GM12891 (cell line): ENCODE measurements at places on chromosomes 2 and 18.
A peak's percentile ranks its signal among the peaks of the same experiment; 100 is the strongest.

DNA sequence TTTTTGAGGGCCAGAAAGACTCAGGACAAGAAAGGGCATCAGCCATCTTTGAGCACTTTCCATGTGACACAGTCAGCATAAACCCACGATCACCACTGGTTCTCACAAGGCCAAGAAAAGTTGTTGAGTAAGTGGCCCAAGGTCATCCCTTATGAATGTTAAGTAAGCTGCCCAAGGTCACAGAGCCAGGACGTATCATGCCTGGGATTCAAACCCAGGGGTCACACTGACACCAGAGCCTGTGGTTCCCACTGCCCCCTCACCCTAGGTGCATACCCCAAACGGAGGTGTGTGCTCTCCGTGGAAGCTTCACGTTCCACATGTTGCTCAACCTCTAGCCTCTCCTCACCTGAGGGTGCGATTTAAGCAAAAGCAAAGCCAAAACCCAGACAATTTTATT lies 2.3 kb upstream of the CTIF start:
- DNase-seq = no peak

GRCh38 chr2:128524183-128524582 lies 205.5 kb upstream of the HS6ST1 start:
- no peak for DNase-seq

- no peak for DNase-seq
Observed at GRCh38 chr2:205352593-205352992, 329.7 kb upstream of the NRP2 start.

GRCh38 chr2:158432117-158432516 lies 24.4 kb downstream of the CCDC148 start:
- no peak for DNase-seq

DNA sequence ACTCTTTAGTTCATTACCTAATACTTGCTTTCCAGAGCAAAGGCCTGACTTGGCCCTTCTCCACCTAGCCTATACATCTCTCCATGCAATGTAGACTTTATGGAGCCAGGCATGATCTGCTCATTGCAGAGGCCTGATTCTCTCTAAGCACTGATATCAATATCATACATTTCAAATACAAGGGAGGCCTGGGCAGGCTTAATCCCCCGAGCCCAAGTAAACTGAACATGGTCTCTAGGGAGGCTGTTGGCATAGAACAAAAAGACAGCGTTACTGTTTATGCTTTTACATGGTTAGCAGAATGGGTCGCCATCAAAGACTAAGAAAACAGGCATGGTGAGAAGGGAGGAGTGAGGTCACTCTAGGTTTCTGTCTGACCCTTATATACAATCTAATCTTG lies 695.1 kb downstream of the ZEB2 start:
- DNase-seq = no peak

DNA sequence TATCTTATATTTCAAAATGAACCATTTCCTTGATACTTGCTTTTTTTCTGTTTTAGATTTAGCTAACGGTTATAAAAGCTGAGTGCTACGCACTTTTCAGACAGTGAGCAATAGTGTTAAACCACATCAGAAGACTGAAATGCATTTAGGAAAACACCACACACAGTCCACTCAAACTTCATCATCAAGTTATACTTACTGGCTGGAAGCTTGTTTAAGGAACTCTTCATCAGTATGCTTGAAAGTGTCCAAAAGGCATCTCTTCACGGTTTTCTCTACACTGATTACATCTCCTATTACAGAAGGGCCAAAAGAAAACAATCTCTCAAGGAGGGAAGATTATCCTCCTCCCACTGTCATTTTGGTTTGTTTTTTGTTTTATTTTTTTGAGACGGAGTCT lies 19.7 kb downstream of the ILKAP start:
- no peak for DNase-seq

DNA sequence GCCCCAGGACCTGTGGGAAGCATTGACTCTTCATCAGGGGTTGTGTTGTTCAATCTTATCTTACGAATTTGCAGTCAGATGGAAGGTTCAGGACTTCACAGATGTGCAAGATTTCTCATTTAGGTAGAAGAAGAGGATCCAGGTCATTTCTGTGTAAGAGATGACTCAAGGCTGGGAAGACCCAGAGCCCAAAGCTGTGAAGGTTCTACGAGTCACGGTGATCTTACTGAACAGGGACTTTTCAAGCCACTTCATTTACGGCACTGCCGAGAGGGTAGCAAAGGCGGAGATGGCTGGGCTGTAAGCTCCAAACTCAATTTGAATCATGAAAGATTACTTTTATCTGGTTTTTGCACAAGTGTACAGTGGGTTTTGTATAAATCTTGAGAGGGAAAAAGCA lies 228.0 kb upstream of the MEX3C start:
- DNase-seq = no peak

DNA sequence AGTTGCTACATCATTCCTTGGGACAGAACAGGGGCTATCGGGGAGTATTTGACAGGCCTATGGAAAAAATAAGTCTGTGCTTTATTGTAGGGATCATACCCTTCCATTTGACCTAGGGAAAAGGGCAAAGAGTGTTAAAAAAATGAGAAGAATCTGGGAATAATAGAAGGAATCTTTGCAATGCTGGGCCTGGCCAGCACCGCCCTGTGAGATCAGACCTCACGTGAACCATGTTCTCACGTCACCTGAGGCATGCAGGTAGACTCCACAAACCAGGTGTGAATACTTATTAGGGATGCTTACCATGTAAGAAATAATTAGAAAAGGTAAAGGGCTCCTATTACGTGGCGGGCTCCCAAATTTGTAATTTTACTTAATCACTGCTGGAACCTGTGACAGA lies 177.5 kb upstream of the GATA6 start:
- no peak for DNase-seq

GRCh38 chr2:205267323-205267722 lies 415.0 kb upstream of the NRP2 start:
- DNase-seq = no peak

GRCh38 chr2:174840436-174840835 lies 76.2 kb upstream of the CHRNA1 start:
- no peak for DNase-seq

DNA sequence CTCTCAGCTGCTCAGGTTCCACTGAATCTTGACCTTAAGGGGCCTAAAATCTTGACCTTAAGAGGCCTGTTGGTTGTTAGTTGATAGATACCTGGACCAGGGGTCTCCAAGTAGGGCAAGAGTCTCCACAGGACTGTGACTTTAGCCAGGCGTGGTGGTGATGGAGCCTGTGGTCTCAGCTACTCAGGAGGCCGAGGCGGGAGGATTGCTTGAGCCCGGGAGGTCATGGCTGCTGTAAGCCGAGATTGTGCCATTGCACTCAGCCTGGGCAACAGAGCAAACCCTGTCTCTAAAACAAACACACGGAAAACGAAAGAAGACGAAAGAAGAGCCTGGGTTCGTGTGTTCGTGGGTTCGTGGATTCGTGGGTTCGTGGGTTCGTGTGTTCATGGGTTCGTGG lies 120.2 kb upstream of the CTDP1 start:
- no peak for DNase-seq

GRCh38 chr2:16188261-16188890 lies 248.0 kb downstream of the MYCN start:
- DNase-seq = no peak

DNA sequence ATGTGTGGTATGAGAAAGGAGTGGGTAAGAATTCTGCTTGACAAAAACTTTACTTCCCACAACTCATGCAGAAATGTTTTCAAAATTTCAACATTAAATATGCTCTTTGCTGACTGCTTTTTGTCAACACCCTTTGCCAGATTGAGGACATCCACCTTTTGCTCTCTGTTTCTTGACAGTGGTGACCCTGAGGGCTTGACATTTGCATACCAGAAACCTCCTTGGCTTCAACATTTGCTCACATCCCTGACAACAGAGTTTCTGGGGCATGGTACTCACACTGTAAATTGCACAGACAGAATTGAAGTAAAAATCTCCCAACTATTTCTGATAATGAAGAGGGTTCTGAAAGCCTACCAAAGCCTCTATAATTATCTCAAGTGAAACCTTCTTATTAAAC lies 95.7 kb downstream of the RND3 start:
- no peak for DNase-seq

DNA sequence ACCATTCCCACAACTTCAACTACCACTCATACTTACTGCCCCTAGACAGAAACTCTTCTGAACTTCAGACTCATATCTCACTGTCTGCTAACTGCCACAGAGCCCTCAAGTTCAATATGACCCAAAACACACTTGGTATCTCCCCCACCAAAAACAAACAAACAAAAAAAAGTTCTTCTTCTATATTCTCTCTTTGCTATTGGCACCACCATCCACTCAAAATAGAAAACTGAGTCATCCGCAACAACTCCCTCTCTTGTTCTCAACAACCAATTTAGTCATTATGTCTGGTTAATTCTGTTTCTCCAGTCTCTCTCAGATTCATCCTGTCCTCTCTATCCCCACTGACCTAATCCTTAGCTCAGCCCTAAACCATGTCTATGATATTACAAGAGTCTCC lies 7.2 kb upstream of the DCTN1 start:
- DNase-seq = no peak

- no peak for DNase-seq
Observed at GRCh38 chr2:128661311-128661710, 342.6 kb upstream of the HS6ST1 start.

GRCh38 chr2:241774419-241775222 lies 2.0 kb upstream of the GAL3ST2 start:
- DNase-seq = peak; percentile 25

DNA sequence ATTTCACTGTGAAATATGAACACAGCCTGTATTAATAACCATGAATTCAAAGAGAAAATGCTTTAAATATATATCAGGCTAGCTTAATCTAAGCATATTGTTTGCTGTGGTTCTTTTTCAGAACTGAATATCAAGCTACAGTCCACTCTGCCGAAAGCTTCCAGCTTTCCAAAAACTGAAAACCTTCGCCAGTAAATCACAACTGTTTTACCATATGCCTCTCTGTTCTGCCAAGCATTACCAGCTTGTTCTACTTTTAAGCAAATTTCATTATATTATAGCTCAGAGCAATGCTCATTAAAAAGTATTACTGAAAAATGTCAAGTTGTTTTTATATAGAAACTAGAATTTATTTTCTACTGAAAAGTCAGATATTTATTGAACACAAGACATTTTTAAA lies 277.4 kb downstream of the NRXN1 start:
- no peak for DNase-seq

DNA sequence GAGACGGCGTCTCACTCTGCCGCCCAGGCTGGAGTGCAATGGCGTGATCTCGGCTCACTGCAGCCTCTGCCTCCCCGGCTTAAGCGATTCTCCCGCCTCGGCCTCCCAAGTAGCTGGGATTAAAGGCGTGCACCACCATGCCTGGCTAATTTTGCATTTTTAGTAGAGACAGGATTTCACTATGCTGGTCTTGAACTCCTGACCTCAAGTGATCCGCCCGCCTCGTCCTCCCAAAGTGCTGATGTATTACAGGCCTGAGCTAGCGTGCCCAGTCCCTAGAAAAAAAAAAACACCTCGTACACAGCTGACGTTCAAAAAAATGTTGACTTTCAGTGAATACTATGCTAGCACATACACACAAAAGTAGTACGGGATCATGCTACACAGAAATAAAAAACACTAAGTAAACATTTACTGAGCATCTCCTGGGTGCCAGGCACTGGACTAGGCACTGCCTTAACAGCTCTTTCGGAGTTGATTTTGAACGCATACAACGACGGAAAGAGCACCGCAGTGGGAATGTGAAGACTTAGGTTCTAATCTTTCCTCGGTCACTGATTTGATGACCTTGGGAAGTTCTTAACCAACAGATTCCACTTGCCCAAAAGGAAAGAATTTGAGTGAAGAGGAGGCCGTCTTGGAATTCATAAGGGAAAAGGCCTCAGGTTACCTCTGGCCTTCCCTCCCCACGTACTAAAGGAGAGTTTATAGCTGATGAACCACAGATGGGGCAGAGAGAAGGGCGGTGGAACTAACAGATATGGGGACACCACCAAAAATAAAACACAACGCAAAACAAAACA lies 1.1 kb downstream of the DNAJC27 start:
- DNase-seq = no peak

DNA sequence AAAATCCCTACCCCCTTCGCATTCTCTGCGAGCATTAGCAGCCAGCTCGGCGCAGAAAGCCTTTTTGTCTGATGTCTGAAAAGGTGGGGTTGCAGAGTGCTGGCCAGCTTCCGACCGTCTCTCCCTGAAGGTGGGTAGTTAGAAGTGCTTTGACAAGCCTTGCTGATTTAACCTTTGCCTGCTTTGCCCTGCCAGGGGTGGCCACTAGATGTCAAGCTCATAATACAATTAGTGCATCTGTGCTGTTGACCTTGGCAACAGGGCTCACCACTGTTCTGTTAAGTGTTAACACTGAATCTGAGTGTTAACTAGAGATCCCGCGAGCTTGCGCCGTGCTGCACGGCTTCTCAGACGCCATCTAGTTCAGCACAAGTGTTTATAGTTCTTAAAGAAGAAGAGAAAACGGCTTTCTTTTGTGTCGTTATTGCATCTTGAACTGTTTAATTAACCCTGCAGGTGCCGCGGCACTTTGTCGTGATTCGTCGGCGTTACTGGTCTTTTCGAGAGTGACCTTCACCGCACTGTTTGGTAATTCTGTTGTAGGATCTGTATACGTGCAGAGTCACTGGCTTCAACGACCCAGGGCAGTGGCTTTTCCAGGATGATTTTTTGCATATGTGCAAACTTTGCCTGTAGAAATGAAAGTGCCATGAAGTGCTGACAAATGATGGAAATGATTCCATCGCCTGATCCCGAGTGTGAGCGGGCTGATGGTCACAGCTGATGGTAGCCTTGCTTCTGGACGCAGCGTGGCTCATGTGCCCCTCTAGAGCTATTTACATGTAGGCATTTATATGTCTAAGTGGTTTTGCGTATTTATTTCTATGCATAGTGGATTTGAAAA lies 5.5 kb downstream of the SALL3 start:
- DNase-seq = no peak

GRCh38 chr2:67604360-67604759 lies 207.2 kb downstream of the ETAA1 start:
- no peak for DNase-seq

- no peak for DNase-seq
Observed at GRCh38 chr2:175244697-175245096, 63.2 kb upstream of the ATP5MC3 start.

DNA sequence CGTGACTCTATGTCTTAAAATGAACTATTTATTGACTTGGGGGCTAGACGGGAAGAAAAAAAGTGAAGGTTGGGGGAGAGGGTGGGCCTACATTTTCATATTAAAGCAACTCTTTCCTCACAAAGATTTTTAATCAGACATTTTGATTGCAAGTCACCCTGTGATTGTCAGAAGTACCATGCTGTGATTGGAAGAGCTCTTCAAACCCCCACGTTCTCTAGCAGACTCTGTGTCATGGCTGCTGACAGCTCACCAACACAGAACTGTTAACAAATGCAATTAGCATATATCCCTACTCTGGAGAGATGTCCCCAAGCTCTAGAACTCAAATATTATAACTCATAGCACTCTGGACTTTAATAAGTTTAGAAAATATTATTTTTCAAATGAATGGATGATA lies 428.4 kb upstream of the DCC start:
- no peak for DNase-seq

DNA sequence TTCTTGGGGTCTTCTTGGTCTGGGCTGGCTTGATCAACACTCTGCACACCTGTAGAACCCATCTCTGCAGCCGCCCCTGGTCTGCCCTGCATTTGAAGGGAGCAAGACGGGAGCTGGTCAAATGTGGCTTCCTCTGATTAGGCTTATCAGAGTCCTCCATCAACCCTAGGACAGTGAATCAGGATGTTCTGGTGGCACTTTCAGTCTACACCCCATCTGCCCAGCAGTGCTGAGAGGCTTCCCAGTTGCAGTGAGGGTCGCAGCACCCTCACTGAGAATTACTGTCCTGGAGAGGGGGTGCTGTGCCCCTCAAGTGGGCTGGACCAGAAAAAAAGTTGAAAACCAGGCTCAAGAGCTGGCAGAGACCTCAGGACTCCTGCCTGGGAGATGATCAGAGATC lies 152.9 kb downstream of the DYSF start:
- DNase-seq = no peak

- DNase-seq = no peak
Observed at GRCh38 chr18:3186678-3187658, 32.8 kb downstream of the MYOM1 start.
